ENCODE measurements at places on chromosomes 2 and 18.

GRCh38 chr2:38454081-38454480, 77.0 kb upstream of the ATL2 start:
- DNase-seq: no peak

- DNase-seq: no peak
These were observed 18.8 kb upstream of the SH3RF3 start for GRCh38 chr2:109110170-109110569.

DNA sequence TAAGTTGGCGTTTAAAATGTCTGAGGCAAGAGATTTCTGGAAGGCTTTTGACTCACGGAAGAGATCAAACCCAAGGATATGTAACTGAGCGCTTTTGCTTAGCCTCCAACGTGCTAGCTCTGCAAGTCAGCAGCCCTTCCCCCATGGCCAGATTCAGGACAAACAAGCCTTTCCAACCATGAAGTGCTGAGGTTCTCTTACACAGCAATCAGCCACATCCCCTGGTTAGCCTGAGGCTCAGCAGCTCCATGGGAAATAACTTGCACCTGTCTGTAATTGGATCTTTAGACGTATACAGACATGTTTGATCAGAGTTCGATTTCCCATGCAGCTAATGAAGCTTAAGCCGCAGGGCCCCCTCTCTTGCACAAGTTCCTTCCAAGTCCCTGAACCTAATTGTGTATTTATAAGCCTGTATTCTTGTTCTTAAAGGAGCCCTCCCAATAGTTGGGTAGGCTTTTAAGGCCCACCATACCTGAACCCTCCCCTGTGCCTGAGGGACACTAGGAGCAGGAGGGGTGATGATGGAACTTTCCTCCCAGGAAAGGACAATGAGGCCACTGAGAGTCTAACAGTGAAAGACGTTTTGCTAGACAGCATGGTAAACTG, 2.1 kb upstream of the TMEM131 start:
- DNase-seq: no peak

DNA sequence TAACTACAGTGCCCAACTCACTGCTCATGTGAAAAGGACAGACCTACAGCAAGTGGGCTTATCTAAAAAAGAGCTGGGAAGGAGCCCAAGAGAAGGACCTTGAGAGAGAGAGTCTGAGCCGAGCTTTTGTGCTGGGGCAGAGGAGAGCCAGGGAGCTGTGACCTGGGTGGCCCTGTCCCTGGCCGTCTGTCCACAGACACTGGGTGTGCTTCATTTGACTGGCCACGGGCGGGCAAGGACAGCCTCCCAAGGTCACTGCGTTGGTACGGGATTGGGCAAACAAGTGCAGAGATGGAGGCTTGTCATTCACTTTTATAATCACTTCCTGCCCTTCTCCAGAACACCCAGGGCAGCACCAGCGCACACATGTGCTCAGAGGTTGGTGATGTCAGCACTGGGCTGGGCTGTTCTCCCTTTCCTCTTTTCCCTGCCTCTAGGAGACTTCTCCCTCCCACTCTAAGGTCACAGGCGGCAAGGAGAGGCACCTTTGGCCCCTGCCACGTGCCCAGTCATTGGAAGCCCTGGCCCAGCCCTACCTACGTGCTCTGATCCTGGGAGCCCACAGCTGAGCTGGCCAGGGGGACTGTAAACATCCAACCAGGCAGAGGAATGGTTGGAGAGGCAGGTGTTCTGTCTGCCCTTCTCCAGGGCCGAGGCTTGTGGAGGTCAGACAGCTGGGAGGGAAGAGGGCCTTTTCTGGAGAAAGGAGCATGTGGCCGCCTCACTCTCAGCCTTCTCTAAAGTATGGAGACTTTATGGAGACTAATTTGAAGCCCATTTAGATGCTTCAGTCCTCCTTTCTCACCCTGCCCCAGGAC, 6.4 kb upstream of the PSD4 start:
- no peak for DNase-seq

All from HCT116 (cell line).